Activated CD4-positive, CD25-positive, alpha-beta regulatory T cell treated with anti-CD3 and anti-CD28 coated beads, Interleukin-2, amount 50 U/mL, for 16 hours (primary cell): ENCODE measurements at places on chromosomes 7 and 10.
A peak's percentile ranks its signal among the peaks of the same experiment; 100 is the strongest.

DNA sequence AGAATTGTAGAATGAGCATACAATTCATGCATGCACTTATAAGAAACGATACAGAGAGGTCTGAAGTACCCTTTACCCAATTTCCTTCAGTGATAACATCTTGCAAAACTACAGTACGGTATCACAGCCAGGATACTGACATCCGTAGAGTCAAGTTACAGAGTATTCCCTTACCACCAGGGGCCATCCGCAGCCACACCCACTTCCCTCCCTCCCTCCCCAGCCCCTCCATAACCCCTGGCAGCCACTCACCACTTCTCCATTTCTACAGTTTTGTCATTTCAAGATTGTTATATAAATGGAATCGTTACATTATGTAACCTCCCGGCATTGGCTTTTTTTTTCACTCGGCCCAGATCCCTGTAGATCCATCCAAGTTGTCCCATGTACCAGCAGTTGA lies 113.6 kb upstream of the RET start:
- DNase-seq, result no peak

DNA sequence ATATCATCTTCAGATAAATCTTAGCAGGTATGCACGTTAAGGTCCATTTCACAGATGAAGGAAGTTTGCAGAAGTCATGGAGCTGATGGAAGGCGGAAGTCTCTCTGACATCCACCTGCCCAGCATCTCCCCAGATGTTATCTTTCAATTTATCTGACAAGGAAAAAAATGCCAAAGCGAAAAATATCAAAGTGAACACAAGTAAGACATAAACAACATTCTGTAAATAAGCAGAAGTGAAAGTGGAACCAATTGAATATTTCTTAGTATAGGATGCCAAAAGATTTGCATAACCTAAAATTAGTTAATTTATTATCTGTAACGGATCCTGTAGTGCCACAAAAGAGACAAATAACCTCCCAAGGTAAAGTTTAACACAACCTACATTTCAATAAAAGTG lies 73.6 kb upstream of the NEBL start:
- no peak for DNase-seq

- no peak for DNase-seq
These were observed 260.1 kb downstream of the CREB5 start for GRCh38 chr7:28672397-28672797.

GRCh38 chr10:113644185-113645120 lies 19.4 kb downstream of the NRAP start:
- no peak for DNase-seq

- DNase-seq, result no peak
These were observed 638 bp downstream of the EGR2 start for GRCh38 chr10:62815381-62816075.

DNA sequence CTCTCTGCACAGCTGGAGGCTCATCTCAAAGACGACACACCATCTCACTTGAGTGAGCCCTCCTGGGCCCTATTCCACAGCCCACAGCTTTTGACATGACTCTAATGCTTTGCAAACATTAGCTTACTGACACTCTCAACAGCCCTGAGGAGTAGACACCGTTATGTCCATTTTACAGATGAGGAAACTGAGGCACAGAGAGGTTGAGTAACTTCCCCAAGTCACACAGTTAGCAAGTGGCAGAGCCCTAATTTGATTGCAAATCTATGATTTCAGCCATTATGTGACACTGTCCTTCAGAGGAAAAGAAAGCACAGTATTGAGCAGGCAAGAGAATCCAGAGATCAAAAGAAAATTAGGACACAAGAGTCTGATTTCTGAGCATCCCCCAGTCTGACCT lies 16.0 kb downstream of the SLC25A13 start:
- no peak for DNase-seq

DNA sequence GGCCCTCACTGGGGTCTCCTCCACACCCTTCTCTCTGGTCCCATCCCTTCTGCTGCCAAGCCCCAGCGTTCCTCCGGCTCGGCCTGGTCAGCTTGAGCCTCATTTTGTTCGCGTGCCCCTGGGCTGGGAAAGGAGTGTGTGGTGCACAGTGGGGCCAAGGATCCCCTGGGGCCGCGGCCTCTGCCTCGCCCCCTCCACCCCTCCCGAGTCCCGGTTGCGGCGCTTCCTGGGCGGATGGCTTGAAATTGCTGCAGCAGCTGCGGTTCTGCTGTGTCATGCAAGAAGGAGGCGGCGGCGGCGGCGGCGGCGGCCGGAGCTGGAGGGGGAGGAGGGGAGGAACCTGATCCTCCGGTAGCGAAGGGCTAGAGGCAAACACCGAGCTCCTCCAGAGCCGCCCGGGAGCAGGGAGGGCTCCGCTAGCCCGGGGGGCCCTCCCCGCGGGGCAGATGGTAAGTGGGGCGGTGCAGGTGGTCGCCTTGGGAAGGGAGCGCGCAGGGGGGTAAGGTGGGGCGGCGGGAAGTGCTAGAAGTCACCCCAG lies 217.8 kb upstream of the MKLN1 start:
- DNase-seq, result peak; percentile 62

DNA sequence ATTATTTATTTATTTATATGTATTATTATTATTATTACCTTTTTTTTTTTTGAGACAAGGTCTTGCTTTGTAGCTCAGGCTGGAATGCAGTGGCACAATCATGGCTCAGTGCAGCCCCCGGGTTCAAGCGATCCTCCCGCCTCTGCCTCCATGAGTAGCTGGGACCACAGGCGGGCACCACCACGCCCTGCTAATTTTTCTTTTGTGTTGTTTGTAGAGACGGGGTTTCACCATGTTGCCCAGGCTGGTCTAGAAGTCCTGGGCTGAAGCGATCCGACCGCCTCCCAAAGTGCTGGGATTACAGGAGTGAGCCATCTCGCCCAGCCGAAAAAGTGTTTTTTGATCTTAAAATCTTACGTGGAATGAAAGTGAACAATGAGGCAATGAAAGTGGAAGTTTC lies 79.4 kb upstream of the C1GALT1 start:
- no peak for DNase-seq

DNA sequence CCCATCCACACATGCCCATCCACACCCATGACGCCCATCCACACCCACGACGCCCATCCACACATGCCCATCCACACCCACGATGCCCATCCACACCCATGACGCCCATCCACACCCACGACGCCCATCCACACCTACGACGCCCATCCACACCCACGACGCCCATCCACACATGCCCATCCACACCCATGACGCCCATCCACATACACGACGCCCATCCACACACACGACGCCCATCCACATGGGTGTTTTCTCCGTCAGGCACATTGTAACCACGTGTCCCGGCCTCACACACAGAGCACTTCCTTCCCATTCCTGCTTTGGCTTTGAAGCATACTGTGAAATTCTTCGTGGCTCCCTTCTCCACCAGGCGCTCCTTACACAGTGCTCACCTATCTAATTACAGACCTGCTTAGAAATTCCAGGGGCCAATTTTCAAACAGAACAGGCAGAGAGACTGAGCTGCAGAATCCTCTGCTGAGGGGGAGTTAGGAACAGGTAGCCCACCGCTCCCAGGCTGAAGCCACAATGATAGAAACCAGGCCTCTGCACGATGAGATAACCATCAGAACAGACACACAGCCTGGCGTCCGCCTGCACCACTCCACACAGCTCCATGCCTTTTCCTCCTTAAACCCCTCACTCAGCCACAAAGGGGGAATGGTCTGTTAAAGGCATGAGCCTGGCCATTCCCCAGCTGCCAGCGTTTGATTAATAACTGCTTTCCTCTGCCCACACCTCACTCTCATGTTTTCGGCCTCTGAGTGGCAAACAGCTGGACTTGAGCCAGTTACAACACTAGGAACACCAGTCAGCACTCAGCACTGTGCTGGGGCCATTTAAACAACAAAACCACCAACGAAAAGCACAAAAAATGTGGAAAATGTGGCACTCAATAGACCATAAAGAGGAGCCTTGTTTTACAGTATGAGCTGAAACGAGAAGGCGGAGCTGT lies 501.6 kb downstream of the PTPRN2 start:
- DNase-seq, result no peak

DNA sequence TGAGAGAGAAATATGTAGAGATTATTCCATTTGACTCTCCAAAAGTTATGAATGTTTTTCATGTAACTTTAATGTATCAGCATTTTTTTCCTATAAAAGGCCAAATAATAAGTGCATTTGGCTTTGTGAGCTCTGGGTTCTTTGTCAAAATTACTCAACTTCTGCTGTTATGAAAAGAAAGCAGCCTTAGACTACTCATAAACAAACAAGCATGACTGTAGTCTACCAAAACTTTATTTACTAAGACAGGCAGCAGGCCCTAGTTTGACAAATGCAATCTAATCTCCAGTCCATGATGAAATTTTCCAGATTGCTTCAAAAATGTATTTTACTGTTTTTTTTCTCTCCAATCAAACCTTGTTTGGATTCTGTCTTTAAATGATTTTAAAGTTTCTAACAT lies 46.3 kb downstream of the MRPL32 start:
- DNase-seq, result no peak

- no peak for DNase-seq
These were observed 7.7 kb downstream of the CASP2 start for GRCh38 chr7:143295870-143296269.

GRCh38 chr10:33483816-33484190 lies 149.3 kb upstream of the NRP1 start:
- DNase-seq, result no peak

DNA sequence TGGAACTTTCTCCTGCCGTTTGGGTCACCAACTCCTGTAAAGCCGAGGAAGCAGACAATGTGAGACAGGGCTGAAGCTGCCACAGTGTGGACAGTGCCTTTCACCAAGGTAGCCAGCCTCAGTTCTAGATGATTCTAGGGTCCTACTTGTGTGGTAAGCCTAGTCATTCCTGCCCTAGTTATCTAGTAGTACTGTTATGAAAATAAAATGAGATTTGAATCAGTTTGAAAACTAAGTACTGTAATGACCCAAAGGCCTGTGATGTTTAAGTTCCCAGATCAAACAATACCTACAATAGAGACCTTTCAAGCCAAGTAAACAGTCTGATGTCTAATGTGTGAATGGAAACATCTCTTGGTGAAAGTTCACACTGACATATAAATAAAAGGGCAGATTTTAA lies 37.1 kb downstream of the POLL start:
- DNase-seq, result no peak

DNA sequence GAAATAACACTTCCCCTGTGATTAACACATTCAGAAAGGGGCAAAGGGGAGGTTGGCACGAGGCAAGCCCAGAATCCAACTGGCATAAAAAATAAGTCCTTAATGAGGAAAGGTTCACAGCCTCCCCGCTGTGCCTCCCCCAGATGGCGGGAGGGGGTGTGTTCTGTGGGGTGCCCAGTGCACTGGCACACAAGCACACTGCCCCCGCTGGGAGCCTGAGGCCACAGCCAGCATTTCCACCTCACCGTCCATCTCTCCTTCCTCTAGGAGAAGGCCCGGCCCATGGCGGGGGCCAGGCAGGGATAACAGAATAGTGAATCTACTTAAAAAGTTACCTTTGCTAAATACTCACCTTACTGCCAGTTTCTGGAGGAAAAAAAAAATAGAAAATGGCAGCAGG lies 43.2 kb downstream of the PRKAG2 start:
- DNase-seq, result no peak

DNA sequence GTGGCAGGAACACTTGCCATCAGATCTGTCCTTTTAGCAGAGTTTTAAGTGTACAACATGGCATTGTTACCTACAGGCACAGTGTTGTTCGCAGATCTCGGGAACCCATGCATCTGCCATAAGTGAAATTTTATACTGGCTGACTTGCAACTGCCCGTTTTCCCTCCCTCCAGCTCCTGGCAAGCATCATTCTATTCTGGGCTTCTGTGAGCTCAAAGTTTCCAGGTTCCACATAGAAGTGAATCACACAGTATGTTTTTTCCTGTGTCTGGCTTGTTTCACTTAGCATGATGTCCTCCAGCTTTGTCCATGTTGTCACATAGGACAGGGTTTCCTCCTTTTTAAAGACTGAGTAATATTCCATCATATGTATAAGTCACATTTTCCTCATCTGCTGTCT lies 56.6 kb downstream of the C10orf143 start:
- no peak for DNase-seq

DNA sequence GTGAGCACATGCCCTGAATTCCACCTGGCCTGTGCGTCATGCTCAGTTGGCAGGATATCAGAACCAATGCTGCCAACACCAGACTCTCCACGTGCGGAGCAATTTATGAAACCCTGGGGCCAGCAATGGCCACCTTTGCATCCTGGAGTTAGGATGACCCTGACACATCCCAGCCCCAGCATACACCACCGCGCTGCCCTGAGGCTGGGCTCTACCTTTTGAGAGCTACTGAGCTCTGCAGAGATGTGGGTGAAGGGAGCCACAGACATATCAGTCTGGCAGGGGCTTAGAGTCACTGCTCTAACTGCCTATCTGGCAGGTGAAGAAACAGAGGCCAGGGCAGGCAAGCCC lies 41.9 kb downstream of the SYPL1 start:
- DNase-seq, result no peak

- no peak for DNase-seq
These were observed 113.4 kb downstream of the ST7 start for GRCh38 chr7:117066668-117067067.

DNA sequence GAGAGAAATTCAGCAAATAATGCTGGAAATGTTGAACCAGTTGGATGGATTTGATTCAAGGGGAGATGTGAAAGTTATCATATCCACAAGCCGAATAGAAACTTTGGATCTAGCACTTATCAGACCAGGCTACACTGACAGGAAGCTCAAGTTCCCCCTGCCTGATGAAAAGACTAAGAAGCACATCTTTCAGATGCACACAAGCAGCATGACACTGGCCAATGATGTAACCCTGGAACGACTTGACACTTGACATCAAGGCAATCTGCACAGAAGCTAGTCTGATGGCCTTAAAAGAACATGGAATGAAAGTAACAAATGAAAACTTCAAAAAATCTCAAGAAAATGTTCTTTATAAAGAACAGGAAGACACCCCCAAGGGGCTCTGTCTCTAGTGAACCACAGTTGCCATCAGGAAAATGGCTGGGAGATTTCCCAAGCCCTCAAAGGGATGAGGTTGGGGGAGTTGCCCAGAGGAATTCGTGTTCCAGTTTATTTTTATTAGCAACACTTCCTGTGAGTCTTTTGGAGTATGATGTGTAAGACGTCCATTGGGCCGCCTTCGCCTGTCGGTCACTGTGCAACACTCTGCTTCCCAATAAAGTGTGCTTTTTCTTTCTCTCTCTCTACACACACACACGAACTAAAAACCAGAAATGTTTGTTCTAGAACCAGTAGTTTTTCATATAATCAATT lies 200.0 kb downstream of the HIBADH start:
- DNase-seq, result no peak

GRCh38 chr7:121730869-121731268 lies 142.1 kb upstream of the PTPRZ1 start:
- no peak for DNase-seq

DNA sequence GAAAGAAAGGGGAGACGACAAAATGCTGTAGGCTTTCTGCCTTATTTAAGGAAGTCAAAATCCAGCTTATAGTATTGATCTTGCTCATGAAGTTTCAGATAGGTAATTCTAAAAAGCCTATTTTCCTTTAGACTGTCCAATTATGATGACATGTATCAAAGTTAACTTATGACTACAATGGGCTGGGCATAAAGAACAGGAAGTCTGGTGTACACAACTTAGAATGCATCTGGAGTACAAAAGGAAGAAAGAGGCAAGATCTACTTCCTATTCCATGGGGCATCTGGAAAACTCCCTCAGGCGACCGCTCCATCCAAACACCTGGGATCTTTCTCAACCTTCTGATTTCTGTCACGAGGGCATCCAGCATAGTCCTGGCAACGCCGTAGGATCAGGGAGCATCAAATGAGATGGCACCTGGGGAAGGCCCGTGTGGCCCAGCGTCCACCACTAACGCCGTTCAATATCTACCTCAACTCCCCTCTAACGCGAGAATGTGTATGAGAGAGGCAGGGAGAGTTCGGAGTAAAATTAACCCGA lies 512 bp downstream of the FAM24B start:
- no peak for DNase-seq

- no peak for DNase-seq
These were observed 238.2 kb upstream of the GRB10 start for GRCh38 chr7:51020944-51021343.
